ENCODE measurements at places on chromosomes 16 and 17.
A peak's percentile ranks its signal among the peaks of the same experiment; 100 is the strongest.

DNA sequence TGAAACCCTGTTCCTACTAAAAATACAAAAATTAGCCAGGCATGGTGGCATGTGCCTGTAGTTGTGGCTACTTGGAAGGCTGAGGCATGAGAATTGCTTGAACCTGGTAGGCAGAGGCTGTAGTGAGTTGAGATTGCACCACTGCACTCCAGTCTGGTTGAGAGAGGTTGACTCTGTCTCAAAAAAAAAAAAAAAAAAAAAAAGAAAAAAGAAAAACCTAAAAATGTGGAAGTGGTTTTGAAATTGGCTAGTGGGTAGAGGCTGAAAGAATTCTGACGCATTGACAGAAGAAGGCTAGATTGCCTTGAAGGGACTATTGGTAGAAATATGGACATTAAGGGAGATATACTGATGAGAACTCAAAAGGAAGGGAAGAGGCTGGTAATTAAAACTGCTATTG is 33.6 kb upstream of the CPPED1 start:
- no peak for DNase-seq

DNA sequence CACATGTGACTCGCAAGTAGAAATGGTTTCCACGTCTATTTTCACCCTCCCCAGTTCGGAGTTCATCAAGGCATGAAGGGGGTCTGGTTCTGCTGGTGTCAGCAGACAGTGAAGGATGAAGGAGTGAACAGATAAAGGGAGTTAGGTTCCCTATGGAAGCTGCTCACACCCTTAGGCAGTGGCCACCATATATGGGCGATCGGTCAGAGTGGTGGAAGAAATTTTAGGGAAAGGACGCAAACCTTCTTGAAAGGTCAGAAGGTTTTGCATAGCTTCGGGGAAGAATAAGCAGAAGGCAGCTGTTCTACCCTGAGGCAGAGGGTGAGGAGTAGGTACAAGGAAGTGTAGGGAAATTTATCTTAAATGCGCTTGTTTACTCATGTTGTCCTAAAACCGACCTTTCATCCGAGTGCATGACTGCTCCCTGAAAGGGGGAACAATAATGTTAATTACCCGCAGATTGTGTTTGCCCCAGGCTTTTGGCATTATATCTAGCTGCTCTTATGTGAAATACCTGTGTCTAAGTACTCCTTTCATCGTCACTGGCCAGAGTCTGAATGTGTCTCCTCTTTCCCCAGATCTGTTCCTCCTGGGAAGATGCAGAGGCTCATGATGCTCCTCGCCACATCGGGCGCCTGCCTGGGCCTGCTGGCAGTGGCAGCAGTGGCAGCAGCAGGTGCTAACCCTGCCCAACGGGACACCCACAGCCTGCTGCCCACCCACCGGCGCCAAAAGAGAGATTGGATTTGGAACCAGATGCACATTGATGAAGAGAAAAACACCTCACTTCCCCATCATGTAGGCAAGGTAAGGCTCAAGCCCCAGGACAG is 12.5 kb downstream of the CDH5 start:
- DNase-seq = no peak

GRCh38 chr17:58541249-58541648 is 26.8 kb upstream of the MTMR4 start:
- no peak for DNase-seq

GRCh38 chr17:78378225-78379130 is at the start of gene PGS1:
Gene PGS1, plus strand, starts transcription at chr17:78378649. Its CDS starts 17 bp downstream, at chr17:78378666.
- DNase-seq = peak; percentile 76

DNA sequence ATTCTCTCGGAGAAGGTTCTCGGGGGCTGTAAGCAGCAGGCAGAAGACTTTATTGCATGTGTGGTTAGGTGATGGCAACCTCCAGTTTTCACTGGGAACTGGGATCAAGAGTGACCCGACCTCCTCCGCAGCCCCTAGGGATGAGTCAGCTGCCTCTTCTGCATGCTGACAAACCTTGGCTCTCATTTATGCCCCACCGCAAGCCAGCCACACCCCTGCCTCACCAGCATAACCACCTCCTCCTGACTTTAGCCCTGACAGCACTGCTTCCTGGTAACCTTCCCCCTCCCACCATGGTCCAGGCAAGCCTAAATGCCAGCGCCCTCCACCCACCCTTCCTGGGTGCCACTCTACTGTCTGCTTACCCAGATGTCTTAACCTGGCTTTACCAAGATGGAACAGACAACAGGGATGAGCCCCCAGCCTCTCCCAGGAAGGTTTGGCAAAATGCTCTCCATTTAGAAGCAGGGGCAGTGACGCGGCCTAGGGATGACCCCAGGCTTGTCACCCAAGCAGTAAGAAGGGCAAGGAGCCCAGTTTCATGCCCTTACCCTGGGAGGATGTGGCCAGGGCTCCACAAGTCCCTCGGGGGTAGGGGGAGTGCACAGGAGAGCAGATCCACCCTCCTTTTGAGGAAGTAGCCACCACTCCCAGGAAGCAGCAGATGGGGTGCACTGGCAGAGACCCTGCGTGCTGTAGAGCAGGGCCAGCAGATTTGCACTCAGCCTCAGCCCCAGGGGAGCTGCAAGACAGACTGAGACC is 73.5 kb downstream of the GOSR1 start:
- DNase-seq = no peak

DNA sequence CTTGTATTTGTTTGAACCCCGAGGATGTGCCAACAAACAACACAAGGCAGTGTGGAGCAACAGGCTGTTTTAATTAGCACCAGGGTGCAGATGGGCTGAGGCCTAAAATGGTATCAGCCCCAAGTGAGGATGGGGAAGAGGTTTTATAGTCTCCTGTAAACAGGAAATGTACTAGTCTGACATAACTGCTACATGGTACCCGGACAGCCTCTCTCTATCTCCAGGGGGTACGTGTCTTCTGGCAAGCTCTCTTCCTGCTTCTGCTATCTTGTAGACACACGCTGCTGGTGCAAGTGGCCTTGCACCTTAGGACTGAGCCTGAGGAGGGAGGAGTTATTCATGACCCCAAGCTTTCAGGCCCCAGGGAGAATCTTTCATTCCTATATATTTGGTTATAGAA is 2451.0 kb downstream of the TP53TG3F start:
- DNase-seq = no peak

DNA sequence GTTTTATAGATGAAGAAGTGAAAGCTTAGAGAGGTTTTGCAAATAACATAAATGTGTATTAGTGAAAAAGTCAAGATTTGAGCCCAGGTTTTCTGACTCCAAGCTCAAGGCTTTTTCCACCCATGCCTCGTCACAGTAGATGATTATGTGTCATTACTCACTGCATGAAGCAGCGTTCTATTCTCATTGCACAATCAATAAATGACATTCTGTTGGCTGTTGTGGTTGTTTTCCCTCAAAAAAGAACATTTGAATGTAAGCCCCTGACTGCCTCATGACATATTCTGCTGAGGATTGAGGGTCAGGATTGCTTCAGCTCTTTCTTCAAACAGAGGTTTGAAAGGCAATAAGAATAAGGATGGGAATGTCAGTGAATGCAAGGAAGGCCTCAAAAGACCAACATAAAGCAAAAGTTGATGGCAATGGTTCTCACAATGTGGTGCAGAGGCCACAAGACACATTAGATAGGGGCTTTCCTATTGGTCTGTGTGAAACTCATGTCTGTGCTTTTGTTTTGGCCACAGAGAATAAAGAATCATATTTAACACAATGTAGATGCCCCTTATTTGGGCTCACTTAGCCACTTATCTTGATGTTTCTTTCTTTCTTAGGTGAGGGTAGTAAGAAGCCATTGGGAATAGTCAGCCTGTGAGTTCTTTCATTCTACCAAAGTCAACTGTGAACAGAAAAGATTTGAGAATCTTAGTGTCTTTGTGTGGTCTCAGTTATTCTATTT is 5.4 kb upstream of the MMD start:
- DNase-seq = no peak

DNA sequence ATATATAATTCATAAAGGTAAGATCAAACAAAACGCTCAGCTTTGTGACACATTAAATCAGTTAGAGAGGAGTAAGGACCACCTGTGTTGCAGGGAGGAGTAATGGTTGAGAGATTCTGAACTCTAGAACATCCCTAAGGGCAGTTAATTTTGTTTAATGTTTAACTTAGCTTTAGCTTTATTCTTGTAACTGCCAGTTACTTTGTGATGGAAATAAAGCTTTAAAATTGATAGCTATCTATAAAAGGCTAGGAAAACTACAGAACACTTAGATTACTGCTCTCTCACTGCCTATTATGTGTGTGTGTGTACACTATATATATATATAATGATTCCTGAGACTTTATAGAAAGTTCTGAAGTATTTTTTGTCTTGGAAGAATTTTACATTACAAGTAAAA is 37.8 kb downstream of the PTRH2 start:
- DNase-seq = no peak

DNA sequence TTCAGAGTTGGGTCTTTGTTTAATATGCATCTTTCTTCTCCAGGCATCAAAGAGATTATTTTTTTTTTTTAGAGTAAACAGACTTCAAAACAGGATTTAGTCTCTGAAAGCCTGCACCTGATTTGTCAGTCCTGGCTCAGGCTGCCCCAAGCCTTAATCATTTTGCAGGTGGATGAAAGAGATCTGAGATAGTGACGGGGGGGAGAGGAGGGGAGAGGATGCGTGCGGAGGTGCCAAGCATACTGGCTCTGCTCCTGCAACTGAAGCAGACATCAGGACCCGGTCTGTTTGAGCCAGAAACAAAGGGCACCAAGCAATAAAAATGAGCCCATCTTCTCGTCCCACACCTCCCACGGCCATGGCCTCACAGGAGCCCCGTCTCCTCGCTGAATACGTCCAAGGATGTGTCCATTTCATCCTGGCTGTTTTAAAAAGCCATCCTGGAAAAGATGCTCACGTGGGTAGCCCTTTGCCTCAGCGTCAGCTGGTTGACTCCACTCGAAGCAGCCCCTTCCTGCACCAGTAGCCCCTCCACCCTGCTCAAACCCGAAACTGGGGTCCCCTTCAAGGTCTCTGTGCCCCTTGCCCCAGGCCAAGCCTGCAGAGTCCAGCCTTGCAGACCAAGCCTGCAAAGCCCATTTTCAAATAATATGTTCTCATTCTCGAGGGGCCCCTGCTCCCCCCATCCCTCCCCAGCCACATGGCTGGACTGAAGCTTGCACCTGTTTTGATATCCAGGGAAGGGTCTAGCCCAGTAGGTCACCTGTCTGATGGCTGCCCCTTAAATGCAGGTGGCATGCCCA is 84.8 kb upstream of the TNRC6C start:
- DNase-seq = no peak

DNA sequence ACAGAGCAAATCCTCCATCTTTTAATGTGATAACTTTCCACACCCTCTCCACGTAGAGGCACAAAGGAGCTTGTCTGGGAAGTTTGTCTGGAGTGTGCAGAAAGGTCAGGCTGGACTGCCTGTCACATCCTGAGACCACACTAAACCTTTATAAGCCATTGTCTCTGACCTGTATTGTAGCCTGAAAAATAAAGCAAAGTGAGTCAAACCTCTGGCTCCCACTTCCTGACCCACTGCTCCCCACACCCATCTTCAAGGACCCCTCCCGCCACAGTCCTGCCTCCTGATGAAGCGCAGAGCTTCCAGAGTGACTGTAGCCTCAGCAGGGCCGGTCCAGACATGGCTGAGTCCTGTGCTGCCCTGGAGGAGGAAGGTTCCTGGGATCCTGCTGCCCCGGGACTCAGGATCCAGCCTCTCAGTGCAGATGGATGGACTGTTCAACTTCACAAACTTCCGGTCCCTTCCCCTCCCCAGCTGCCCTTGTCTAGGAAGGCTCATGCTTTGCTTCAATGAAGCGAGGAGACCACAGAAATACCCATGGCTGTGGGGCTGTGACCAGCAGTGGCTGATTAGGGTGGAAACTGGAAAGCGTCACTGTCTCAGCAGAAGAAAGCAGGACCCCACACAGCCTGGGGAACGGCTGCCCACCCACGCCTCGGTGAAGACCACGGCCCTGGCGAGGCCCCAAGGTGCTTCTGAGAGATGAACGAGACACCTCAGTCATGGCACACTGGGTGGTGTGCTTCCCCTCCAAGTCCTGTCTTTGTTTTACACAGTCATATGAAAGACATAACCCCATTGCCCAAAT is 30.9 kb upstream of the CLEC18B start:
- DNase-seq = no peak

DNA sequence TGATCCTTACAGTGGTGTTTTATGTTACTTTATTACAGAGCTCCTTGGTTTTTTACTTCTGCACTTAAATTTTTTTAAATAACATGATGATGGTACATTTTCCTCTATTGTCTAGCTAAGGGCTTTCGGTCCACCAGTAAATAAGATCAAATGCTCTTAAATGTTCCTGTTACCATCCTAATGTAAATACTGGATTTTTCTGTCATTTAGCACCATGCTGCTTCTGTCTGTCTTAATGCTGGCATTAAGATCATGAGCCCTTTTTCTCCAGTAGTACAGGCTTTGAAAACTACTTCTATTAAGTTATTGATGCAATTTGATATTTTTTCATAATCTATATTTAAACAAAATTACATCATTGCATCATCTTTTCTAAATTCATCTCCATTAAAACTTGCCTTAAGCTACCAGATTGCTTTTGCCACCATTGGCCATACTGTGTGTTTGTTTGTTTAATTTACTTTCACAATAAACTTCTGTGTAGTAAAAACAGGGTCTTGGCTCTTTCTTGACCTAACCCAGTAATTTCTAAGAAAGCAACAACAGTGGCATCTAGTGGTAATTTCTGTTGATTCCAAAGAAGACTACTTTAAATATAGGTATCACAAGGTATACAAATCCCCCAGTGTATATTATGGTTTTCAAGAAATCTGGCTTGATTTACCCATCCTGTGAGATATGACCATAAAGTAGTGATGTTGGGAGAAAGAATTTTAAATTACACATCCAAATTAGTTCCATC is 9.0 kb upstream of the PHAF1 start:
- DNase-seq = no peak

GRCh38 chr16:56352351-56353053 is 72.8 kb downstream of the AMFR start:
- no peak for DNase-seq

- DNase-seq = no peak
Observed at GRCh38 chr16:369275-369865, 968 bp downstream of the MRPL28 start.

Data from stimulated activated CD4-positive, alpha-beta T cell treated with anti-CD3 and anti-CD28 coated beads, Interleukin-12 subunit alpha, Interleukin-12 subunit beta, amount 100 ng/mL, for 24 hours (primary cell).